ENCODE measurements at places on chromosomes 11 and 22.

DNA sequence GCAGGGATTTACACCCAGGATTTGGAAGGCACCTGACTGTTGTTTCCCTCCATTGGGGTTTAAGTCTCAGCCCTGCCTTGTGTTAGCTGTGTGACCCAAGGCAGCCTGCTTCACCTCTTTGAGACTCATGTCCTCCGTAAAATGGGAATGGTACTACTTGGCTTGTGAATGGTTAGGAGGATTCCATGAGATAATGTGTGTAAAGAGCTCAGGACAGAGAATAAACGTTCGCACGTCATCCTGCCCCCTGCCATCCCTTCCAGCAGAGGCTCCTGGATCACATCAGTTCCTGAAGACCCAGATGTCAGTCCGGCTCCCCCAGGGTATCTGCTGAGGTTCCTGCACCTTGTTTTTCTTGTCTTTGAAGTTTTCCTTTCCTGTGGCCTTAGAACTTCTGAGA lies 16.8 kb upstream of the ACCSL start:
- DNase-seq: no peak

DNA sequence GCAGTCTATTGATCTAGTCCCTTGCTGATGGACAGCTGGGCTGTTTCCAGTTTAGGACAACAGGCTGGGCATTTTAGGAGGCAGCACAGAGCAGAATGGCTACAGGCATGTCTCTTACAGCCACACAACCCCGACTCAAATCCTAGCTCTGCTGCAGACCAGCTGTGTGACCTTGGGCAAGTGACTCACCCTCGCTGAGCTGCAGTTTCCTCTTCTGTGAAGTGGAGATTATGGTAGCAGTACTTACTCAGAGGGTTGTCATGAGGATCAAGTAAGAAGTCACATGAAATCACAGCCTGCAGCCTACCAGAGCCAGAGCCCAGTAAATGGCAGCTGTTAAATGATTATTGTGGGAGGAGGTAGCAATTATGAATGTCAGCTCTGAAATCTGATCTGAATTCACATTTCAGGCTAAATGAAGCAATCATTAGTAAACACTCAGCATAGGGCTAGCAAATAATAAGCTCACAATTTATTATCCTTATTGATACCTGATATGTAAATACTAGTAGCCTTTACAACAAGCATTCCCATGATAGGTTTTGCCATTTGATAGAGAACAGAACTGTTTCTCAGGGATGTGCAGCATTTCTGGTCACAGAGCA lies 58.9 kb downstream of the MYEOV start:
- peak; percentile 88 for DNase-seq

- DNase-seq: no peak
Observed at GRCh38 chr22:43395086-43395695, 16.6 kb upstream of the MPPED1 start.

DNA sequence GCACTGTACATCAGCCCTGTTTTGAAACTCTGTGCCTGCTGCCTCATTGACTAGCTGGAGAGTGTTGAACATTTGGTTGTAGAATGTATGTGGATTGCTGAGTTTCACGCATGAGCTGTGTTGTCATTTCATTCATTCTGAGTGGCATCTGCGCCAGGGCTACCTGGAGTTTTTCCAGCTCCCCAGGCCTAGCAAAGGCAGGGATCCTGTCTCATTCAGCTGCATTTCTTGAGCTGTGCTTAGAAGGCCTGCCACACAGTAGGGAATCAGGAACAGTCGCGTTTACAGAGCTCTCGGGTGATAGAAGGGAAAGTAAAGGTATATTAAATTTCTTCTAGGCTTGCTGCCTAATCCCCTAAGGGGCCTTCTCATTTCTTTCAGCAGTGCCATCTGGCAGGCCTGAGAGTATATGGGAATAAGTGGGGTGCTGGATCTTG lies 44.3 kb downstream of the PTPRJ start:
- DNase-seq: no peak

DNA sequence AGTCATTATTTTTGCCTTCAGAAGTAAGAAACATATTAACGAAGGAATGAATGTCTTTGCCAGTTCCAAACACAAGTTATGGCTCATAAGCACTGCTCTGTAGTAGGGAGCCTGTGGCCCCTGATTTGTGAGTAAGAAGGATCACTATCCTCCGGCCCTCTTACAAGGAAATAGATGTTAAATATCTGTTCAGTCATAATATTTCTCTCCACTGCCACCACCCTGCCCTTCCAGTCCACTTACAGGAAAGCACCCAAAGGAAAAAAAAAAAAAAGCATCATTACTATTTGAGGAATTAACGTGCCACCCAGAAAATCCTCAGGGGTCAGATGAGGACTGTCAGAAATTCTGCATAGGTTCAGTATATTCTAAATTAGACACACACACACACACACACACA lies 123.4 kb downstream of the ETS1 start:
- DNase-seq: no peak

- DNase-seq: peak; percentile 61
Observed at GRCh38 chr22:37241351-37242142, 2.5 kb downstream of the RAC2 start.

DNA sequence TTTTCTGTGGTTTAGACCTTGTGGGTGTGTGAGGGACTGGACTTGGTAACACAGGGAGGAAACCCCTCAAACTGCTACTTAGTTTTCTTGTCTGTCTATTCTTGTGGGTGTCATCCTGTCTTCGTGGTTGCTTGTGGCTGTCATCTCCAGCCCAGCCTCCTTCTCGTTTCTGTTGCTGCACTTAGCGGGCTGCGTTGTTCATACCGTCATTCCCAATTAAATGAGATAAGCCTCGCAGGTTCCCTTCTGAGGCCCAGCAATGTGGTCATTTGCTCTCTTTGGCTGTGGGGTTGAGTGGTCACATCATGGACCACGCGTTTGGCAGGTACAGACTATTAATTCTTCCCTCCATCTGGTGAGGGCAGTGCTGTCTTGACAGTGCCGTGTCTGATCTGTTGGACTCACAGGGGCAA lies 18.8 kb downstream of the PANX1 start:
- peak; percentile 21 for DNase-seq

- DNase-seq: no peak
Observed at GRCh38 chr11:20873054-20873453, 203.7 kb downstream of the NELL1 start.

DNA sequence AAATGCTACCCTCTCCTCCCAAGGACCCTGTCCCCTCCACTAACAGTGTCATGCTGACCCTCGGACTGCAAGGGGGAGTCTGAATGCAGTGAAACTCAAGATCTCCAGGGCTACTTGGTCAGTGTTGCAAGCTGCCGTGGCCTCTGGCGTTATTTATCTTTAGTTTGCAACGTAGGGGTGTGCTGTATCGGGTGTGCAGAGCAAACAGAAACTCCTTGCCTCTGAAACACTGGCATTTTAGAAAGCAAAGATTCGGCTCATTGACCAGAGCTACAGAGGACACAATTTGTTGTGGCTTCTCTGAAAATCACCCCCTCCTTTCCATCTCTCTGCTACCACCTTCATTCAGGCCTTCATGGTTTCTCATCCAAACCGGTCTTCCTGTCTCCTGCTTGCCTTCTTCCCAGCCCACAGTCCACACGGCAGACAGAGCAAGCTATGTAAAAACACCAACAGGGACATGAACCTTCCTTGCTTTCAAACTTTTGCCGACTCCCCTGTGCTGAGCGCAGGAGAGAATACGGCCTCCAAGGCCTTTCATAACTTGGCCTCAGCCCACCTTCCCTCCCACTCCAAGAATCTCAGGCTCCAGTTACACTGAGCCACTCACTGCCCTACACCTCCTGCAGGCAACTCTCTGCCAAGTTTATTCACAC lies 14.9 kb downstream of the FZD4 start:
- DNase-seq: no peak

DNA sequence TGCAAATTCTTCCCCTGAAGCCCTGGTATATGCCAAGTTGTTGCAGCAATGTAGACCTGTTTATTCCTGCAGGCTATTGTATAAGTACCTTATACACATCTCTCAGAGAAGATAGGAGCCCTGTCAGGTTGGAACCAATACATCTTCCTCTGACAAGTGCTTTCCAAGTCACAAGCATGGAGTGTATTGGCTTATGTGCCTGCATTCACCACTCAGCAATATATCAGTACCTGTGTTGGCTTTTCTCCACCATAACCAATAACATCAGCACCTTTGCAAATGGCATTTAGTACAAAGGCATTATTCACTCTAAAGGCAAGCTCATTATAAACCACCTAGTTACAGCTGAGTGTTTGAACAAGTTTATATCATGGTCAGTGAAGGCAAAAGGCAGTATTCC lies 611.7 kb upstream of the CNTN5 start:
- no peak for DNase-seq

GRCh38 chr22:47957649-47958048 lies 1195.2 kb downstream of the TBC1D22A start:
- DNase-seq: no peak

GRCh38 chr11:66559142-66559865 lies 9.1 kb downstream of the CTSF start:
- DNase-seq: no peak

- no peak for DNase-seq
Observed at GRCh38 chr11:100498780-100499179, 188.3 kb upstream of the ARHGAP42 start.

DNA sequence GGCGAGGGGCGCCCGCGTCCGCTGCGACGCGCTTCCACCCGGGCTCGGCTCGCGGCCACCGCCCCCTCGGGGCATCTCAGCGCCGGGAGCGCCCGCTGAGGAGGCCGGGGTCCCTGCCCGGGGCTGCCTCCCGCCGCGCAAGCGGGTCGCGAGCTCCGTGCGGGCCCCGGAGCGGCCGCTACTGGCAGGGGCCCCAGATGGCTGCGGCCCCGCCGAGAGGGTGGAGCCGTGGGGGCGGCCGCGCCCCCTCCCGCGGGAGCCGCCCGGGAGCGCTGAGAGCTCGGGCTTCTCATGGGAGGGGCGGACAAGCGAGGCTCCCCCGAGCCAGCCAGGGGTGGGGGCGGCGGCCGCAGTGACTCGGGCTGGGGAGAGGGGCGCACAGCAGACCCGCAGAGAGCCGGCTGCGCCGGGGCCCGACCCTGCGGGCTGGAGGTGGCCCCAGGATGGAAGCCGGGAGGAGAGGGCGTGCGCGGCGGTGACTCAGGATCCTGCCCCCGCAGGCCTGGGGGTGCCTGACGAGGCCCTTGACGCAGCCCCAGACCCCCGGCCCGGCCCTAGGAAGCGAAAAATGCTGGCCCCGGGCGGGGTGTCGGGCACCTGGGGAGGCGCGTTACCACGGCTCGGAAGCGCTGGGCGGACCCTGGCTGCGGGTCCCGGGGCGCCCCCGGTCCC lies 603 bp upstream of the ZFTA start:
- DNase-seq: no peak

DNA sequence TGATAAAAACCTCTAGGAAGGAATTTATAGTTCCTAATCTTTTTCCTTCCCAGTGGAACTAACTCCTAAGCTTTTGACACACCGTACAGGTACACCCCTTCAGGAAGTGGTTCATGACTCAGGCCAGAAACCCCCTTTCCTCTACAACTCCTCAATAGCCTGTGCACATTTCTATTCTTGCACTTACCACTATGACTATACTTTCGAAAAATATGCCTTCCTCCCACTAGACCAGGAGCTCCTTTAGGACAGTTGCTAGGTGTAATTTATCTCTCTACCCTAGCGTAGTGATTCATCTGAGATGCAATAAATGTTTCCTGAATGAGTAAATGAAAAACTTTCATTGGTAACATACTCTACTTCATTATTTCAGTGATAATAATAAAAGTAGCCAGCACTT lies 14.5 kb downstream of the MAP6 start:
- DNase-seq: no peak

- no peak for DNase-seq
Observed at GRCh38 chr11:35166369-35167360, 27.7 kb downstream of the CD44 start.

GRCh38 chr22:36368359-36368983 lies 19.3 kb downstream of the MYH9 start:
- DNase-seq: no peak

DNA sequence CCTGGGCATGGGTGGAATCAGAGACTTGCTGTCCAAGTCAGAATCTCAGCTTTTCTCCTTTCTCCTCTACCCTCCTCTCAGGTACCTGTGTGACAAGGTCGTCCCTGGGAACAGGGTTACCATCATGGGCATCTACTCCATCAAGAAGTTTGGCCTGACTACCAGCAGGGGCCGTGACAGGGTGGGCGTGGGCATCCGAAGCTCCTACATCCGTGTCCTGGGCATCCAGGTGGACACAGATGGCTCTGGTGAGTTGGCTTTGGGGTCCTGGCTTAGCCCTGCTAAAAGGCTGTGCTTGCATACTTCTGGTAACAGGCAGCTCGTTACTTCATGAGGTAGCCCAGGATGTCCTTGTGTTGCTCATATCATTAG lies 10.7 kb downstream of the MCM5 start:
- DNase-seq: no peak

DNA sequence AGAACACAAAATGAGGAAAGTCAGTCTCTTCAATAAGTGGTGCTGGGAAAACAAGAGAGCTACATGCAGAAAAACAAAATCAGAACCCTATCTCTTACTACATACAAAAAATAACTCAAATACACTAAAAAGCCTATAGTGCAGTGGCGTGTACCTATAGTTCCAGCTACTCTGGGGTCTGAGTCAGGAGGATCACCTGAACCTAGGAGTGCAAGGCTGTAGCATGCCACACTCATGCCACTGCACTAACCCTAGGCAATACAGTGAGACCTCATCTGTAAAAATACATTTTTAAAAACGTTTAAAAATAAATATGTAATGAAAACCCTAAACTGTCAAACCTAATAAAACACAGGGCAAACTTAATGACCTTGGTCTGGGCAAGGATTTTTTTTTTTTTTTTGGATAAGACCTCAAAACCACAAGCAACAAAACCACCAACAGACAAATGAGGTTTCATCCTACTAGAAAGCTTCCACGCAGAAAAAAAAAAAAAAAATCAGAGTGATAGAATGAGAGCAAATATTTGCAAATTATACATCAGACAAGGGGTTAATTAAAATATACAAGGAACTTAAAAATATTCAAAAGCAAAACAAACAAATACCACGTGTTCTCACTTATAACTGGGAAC lies 35.2 kb downstream of the XKR3 start:
- DNase-seq: no peak

- no peak for DNase-seq
Observed at GRCh38 chr22:28788601-28789000, 11.8 kb downstream of the XBP1 start.

- no peak for DNase-seq
Observed at GRCh38 chr11:93988912-93989311, 32.2 kb upstream of the HEPHL1 start.

DNA sequence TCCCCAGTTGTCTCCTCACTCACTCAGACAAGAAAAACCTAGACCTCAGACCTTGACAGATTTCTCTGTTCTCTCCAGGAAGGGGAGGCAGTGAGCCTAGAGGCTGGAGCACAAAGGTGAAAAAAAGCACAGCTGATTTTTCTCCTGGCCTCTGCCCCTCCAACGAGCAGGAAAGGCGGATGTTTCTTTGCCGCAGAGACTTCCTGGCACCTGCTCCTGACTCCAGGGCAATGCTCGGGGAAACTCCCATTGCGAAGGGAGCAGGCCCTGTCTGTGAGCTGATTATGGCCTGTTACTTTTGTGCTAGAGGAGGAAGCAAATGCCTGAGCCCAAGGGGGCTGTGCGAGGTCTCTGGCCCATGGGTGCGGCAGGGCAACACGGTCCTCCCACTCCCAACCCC lies 25.4 kb downstream of the MS4A10 start:
- DNase-seq: no peak

GRCh38 chr22:44543362-44543761 lies 45.3 kb upstream of the RTL6 start:
- DNase-seq: no peak
